M059J (cell line): ENCODE measurements at places on chromosomes 2 and 18. TPM values are rescaled to one million over a fixed set of nuclear protein-coding genes. Genes with fewer than 3 reads are reported as not detected.

Gene GALNT13
- 0.05 TPM in 1 of 2 replicates, not detected in the other for total RNA-seq

DNA sequence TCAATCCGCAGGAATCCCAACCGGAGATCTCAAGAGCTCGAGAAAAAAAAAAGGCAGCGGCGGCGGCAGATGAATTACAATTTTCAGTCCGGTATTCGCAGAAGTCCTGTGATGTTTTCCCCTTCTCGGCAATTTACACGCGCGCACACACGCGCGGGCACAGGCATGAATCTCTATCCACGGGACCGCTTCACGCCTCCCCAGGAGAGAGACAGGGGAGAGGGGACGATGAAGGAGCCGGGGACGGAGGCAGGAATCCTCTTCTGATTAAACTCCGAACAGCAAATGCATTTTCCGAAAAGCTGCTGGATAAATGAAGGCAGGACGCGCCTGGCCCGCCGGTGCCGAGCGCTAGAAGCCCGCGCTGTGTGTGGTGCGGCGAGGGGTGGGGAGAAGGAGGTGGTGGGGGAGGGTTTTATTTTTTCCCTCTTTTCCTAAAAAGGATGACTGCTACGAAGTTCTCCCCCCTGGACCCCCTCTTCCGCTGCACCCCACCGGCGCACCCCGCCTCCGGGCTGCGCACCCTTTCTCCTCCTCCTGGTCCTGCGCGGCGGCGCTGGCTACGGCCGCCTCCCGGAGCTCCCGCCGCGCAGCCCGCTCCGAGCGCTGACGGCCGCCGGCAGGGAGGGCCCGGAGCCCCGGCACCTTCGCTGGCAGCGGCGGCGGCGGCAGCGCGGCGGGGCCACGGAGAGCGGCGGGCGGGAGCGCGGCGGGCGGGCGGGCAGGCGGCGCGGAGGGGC lies at the start of gene BCL2:
BCL2 (minus strand) TSS at position 387 of the 740 bp plus-strand sequence.
- peak; percentile 26 for DNase-seq

Gene SERPINB13
- total RNA-seq = not detected in 2 replicates

DNA sequence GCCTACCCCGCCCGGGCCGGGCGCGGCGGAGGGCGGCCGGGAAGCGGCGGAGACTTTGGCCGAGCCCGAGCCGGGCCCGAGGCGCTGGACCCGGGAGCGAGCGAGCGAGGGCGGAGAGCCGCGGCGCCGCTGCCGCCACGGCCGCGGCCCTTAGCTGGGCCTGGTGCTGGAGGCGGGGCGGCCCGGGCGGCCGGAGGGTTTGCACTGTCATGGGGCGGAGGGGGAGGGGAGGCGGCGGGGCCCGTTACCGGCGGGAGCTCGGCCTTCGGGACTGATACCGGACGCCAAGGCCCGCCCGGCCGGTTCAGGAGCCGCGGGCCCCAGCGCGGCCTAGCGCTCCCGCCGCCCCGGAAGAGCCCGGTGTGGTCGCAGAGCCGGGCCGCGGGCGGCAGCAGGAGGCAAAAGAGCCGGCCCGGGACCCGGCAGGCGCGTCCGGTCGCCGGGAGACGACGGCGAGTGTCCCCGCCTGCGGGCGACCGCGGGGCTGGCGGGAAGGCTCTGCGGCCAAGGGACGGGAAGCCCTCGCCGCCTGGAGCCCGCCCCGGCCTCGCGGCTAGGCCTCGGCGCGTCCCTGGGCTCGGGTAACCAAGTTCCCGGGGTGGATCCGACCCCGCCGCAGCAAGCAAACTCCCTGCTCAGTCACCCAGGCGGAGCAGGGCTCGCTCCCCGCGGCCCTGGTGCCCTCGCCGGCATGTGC lies 697 bp downstream of the KCMF1 start:
- peak; percentile 41 for DNase-seq

GRCh38 chr2:219167997-219168396 lies 1.8 kb downstream of the SLC23A3 start:
- DNase-seq = no peak

DNA sequence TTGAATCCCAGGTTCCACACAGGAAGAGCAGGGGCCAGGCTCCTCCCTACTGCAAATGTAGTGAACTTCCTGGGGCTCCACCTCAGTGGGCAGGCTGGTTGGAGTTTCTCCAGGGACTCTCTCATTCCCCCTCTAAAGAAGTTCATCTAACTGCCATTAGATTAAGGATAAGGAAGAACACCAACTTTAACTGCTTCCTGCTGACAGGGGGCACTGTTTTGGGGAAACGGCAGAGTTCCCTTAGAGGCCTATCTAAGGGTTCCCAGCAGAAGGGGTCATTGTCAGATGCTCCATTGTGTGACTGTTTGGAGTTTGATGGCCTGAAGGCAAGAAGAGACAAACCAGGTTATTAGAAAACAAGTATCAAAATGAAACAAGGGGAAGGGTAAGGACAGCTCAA lies 2159.7 kb upstream of the PIK3C3 start:
- no peak for DNase-seq

DNA sequence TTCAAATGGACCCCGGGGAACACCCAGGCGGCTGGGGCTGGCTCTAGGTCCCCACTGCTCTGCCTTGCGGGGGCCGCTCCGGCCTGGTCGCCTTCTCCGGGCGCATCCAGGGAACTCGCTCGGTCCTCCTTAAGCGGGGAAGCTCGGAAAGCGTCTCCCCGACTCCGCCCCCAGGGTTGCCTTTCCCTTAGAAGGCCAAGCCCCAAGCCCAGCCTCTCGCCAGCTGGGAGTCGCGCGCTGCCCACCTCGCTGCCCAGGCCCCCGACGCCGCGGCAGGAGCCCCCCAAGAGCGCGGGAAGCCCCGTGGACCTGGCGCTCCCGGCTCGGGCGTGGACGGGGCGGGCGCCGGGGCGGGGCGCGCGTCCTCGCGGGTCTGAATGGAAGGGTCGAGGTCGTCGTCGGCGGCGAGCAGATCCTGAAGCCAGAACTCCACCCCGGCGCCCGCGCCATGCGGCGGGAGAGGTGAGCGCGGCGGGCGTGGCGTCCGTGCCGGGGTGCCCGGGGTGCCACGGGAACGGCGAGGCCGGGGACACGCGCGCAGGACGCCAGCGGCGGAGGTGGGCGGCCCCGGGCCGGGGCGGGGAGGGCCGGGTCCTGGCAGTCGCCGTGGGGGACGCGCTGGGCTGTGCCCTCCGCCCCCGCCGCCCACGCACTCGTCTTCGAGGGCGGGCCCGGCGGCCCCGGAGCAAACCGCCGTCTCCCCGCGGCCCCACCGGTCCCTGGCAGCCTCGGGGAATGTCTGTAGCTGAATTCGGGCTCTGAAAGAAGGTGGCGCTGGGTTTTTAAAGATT lies at the start of gene BOK:
BOK (plus strand) TSS at position 214 of the 791 bp plus-strand sequence. CDS start 739 bp downstream, outside the sequence.
- DNase-seq = peak; percentile 57

DNA sequence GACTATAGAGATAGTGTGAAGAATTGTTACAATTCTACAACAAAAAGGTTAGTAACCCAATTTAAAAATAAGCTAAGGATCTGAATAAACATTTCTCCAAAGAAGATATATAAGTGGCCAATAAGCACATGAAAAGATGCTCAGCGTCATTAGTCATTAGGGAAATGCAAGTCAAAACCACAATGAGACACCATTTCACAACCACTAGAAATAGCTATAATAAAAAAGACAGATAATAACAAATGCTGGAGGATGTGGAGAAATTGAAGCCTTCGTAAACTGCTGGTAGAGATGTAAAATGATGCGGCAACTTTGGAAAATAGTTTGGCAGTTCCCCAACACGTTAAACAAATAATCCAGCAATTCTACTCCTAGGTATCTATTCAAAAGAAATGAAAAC lies 366.5 kb upstream of the POU3F3 start:
- peak; percentile 1 for DNase-seq

- peak; percentile 54 for DNase-seq
Observed at GRCh38 chr2:70094978-70095719, 7.9 kb downstream of the PCBP1 start.

Gene TMEM37
- not detected in 2 replicates for total RNA-seq

Gene HJURP
- total RNA-seq = 58.4 and 80.4 TPM in 2 replicates
